ENCODE measurements at places on chromosomes 7 and 10.

DNA sequence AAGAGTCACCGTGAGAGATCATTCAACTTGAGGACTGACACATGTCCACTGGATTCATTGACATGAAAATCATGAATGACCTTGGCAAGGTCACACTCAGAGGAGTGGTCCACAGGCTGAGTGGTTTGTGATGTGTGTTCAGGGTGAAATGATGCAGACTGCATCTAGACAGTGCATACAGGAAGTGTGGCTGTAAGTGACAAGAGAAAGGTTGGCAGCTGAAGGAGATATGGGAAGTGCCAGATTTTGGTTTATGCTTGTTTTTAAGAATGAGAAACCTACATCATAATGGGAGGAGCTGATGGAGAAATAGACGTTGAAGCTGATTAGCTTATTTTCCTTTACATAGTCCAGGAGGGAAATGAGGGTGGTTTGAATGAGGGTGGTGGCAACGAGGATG lies 64.8 kb upstream of the VIPR2 start:
- DNase-seq, result no peak

- peak; percentile 8 for DNase-seq
Observed at GRCh38 chr7:151060416-151061212, 1.2 kb downstream of the SLC4A2 start.

DNA sequence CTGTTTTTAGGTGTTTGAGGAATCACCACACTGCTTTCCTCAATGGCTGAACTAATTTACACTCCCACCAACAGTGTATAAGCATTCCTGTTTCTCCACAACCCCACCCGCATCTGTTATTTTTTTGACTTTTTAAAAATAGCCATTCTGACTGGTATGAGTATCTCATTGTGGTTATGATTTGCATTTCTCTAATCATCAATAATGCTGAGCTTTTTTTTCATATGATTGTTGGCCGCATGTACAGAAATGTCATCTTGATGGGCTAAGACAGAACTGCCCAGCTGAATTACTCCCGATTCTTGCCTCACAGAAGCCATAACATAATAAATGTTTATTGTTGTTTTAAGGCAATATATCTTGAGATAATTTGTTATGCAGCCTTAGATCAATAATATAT lies 93.1 kb upstream of the DKK1 start:
- DNase-seq, result no peak

- DNase-seq, result peak; percentile 94
Observed at GRCh38 chr10:88270871-88271713, 312.0 kb downstream of the RNLS start.

- DNase-seq, result no peak
Observed at GRCh38 chr10:5447056-5447455, 34.7 kb downstream of the NET1 start.

DNA sequence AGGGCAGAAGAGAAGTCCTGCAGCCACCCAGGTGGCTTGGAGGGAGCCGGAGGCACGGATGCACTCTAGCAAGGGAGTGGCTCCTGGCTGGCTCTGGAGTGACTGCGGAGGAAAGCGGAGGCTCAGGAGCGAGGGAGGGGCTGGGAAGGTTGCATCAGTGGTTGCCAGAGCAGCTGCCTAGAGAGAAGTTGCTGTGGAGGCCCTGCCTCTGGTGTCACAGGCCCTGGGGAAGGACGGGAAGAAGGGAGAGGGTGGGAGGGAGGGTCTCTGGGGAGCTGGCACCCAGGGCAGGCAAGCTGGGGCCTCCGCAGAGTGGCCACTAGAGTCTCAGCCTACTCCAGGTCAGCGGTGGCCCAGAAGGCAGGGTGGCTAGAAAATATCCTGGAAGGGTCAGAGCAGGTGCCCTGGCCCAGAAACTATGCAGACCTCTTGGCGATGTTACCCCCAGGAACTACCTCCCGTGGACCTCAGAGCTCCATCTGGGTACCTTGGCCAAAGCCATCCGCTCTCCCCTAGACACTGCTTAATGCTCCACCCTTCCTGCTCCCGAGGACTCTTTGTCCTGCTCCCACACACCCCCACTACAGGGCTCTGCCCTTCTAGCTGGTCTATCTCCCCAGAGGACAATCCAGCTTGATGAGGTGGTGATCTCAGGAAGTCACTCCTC lies 164.3 kb downstream of the NRF1 start:
- DNase-seq, result no peak

Data from inflammatory macrophage treated with lipopolysaccharide for 4 hours (primary cell).